Activated B cell treated with CpG ODN at 0.5 μM for 24 hours (primary cell): ENCODE measurements at places on chromosomes 7 and 10.

DNA sequence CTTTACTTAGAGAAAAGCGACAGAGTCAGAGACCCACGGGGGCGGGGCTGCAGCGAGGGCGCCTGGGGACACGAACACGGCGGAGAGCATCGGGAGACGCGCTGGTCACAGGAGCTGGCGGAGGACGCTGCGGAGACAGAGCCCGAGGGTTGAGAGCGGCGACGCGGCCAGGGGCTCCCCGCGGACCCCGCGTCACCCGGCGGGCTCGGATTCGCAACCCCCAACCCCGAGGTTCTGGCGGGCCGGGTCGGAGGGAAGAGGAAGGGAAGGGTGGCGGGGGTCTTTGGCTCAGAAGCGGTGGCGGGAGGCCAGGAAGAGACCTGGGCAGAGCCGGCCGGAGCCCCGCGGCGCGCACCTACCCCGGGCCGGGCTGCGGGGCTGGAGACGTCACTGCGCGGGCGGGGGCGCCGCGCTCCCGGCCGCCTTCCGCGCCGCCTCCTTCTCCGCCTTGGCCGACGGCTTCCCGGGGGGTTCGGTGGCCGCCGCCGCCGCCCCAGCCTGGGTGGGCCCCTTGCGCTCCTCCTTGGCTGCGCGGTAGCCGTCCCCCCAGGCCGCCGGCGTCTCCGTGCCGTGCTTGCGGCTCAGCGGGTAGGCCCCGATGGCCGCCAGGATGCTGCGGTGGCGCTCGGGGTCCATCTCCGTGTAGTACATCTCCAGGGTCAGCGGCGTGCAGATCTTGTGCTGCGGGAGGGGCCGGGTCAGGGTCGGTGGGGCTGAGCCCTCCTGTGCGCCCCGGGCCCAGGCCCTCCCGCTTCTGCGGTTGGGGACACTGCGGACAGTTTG lies 11.1 kb downstream of the CALY start:
- no peak for DNase-seq

DNA sequence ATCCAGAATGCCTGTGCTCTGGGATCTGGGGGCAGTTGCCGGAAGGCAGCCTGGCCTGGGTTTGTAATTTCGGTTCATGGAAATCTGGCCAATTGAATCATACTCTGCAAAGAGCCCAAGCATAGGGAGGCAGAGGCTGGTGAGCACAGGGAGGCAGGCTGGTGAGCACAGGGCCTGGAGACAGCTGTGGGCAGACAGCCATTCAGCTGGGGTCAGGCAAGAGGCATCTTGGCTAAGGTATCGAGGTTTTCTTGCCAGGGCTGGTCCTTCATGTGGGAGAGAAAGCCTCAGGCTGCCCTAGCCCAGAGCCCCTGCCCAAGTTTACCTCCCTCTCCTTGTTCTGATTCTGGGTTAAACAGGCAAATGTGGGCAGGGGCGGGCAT lies 63.7 kb upstream of the BAIAP2L1 start:
- no peak for DNase-seq

DNA sequence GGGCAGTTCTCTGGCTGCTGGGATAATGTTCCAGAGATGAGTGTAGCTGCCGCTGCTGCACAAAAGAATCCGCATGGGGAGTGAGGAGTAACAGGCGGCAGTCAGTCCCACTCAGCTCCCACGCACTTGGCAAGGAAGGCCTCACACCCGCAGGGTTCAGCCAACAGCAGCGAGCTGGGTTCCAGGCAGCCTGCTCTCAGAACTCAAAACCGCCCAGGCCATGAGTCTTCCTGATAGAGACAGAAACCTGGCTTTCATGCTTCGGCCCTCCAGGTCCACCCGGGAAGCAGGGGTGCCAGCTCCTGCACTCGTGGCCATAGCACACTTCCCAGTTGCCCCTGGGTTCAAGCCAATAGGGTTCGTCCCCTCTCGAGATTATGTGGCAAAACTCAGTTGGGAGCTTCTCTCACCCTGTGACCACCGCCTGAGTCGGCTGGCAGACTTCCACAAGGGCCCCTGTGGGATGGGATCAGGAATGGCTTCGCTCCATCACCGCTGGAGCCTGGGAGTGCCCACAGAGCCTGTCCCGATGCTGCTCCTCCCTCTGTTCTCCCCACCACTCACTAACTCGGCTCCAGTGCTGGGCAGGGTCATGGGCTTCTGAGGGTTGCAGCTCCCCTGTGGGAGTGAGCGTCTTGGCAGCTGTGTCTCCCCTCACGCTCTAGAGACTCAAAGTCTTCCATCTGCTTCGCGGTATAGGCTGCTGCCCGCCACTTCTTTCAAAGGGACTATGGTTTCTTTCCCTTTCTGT lies 20.6 kb downstream of the CLRN3 start:
- no peak for DNase-seq

GRCh38 chr7:157898802-157899505 lies 562.1 kb downstream of the DNAJB6 start:
- no peak for DNase-seq

DNA sequence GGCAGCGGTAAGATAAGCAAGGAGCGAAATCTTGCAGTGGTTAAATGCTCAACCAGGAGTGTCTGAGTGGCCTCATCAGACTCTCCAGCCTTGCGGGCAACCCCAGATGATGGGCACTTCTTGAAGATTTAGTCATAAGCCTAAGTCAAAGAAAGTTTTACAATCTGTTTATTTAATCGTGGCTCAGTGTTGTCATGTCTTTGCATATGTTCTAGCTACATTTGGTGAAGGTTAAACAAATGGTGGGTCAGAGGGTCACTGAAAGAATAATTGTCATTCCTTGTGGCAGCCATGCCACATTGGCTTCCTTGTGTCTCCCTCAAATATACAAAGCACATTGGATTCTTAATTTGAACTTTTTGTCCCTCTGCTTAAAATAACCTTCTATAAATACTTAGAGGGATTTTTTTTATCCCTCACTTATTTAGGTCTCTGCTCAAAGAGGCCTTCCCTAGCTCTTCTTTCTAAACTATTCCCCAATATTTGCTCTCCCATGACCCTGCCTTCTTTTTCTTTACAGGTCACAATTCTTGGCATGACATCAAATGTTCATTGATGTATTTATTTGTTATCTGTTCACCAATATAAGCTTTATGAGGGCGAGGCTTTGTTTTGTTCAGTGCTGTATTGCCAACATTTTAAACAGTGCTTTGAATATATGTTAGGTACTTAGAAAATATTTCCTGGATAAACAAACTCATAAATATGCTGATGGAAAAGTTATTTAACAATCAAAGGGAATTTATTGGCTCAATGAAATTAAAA lies 68.7 kb downstream of the NEUROD6 start:
- no peak for DNase-seq

GRCh38 chr7:54788664-54789063 lies 29.7 kb upstream of the SEC61G start:
- no peak for DNase-seq

DNA sequence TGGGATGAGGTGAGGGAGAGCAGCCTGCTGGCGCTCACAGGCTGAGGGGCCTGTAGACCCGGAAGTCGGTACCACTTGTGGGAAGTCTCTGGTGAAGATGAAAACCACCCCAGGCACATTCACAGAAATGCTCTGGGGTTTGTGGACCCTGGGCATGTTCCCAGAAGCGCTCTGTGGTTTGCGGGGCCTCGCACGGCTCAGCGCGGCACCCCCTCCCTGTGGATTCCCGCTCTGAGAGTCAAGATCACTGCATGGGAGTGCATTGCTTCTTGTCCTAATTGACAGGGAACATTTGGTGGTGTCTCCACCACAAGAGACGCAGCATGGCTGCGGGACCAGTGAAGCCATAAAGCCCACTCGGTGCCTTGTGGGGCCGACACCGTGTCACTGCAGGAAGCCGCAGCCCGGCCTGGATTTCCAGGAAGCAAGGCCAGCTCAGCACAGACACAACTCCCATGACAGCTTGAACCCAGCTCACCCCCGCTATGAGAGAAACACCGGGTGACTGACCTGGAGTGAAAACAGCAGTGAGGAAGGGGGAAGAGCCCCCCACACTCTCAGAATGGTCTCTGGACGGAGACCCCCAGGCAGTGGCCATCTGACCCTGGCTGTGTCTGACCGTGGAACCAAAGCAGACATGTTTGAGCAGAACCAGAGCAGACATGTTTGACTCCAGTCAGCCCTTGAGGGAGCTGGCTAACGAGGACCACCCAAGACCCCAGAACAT lies 157.2 kb downstream of the PTPRN2 start:
- no peak for DNase-seq

DNA sequence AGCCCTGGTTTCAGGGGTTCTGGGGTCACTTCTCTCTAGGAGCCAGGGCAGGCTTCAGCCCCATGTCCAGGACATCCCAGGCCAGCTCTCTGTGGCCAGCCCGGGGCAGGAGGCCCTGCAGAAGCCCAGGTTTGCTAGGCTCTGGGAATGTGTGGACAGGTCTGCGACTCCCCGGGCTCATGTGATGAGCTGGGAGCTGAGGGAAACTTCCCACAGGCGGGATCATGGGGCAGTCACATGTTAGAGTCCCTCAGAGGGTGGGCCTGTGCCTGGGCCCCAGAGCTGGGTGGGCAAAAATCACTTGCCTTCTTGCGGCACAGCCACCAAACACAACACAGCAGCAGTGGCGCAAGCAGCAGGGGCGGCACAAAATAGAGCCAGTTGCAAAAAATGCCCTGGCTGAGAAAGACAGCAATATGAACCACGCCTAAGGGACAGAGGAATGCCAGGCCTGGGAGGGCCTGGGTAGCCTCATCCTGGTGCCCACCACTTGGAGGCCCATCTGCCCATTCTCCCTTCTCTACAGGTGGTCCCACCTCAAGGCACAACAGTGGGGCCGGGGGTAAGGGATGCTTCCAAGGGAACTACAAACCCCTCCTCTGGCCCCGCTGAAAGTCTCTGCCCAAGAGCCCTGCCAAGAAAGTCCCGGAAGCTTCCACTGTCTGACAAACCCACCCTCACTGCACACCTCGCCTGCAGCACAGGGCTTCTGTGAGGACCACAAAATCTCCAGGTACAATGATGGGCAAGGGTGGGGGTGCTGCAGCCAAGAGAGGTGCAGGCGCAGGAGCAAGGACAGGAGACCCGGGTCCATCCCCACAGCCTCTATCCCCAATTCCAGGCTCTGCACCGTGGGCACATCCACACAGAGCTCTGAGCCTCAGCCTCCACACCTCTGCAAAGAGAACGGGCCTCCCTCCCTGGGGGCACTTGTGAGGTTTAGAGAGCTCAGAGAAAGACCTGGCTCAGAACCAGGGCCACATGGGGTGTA lies 34.6 kb upstream of the ANTXRL start:
- no peak for DNase-seq
